Hematopoietic multipotent progenitor cell treated with erythropoietin and hydrocortisone succinate and interleukin-3 and kit ligand, for 4 days (in vitro differentiated cells): ENCODE measurements at places on chromosomes 12 and 14.
A peak's percentile ranks its signal among the peaks of the same experiment; 100 is the strongest.

DNA sequence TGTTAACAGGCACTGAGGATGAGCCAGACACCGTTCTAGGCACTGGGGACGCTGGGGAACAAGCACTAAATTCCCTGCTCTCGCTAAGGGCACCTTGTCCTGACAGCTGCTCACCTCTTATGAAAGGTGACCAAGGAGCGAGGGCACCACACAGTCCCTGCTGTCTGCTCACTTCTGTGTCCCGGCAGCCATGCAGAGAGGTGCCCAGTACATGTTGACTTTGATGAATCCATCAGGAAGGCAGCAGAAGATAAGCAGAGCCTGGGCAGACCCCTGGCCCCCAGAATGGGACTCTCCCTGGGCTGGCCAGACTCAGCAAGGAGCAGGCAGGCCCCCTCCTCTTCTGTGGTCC lies 14.1 kb downstream of the C14orf132 start:
- no peak for DNase-seq

- no peak for DNase-seq
Measured at GRCh38 chr14:104517426-104517825, 62.1 kb upstream of the C14orf180 start.

DNA sequence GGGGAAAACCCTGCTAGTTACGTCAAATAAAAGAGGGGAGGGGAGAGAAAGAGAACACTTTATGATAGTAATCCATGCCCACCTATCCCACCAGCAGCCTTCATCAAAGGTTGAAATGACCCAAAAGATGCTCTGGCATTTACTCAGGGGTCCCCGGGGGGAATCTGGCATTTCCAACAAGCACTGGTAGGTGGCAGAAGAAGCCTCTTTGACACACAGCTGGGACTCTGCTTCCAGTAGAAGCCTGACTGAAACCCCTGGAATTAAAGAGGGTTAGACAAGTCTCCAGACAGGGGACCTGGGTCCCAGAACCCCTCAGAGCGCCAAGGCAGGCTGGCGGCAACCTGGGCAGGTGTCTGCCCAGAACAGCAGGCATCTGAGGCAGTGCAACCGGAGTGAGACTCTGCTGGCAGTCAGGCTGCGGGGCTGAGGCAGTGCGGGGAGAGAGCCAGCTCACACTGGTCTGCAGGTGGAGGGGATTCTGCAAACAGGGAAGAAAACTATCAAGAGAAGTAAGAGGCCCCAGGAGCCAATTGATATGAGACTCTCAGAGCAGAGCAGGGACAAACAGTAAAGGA lies 85.0 kb upstream of the CAPRIN2 start:
- no peak for DNase-seq

DNA sequence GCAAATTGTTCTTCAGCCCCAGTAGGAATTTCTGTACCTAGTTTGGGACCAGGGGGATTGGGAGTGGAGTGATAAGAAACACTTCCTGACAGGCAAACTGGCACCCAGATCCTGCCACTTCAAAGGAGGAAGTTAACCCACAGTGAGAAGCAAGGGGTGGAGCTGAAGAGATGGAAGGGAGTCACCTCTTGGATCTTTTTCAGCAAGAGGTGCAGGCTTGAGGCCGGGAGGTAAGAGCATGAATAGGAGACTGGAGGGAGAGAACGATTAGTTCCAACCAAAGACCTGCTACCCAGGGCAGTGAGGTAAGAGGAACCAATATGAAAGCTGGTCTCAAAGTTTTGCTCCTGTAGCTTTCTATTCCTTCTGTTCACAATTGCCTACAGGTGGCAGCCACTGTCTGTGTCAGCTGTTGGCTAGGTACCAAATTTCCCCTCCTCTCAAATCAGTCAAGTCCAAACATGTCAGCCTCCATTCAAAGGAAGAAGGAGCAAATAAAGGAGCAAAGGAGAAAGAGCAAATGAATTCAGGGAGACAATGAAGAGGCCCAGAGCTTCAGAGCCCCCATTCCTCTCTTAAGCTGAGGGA lies 14.9 kb upstream of the TAC3 start:
- peak; percentile 72 for DNase-seq

- DNase-seq, result no peak
Measured at GRCh38 chr12:75694534-75695268, 183.3 kb upstream of the KRR1 start.

GRCh38 chr14:58662018-58662417 lies 24.3 kb downstream of the DACT1 start:
- peak; percentile 4 for DNase-seq

- no peak for DNase-seq
Measured at GRCh38 chr12:46332260-46332659, 40.3 kb downstream of the SLC38A2 start.

DNA sequence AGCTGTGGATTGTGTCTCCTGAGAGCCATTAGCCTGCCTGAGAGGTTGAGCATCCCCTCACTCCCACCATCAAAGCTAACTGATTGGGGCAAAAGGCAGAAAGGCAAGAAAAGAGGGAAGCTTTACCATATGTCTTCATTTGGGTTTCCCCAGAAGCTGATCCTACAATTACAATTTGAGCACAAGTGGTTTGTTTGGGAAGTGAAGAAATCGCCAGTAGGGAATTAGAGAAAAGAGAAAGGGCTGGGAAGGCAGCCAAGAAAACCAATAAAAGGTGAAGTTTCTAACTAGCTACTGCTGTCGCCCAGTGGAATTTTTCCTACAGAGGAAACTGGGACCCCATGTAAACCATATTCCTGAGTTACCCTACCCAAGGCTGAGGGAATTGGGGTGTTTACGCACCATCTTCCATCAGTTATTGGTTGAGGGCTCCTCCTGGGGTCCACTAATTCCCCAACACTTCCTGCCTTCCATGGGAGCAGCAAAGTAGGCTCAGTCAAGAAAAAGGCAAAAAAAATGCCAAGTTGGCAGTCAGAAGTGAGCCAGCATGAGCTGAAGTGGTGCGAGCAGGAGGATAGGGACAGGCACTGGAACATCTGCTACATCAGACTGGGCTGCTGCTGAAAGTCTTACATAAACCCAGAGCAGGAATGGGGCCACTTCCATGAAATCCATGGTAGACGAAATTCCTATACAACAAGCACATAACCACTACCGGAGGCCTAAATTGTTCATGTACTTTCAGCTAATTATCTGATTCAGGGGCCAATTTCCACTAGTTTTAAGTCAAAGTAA lies 17.3 kb downstream of the KCNK10 start:
- DNase-seq, result no peak
